CD4-positive, CD25-positive, alpha-beta regulatory T cell (primary cell): ENCODE measurements at places on chromosomes 3 and 15. TPM values are rescaled to one million over a fixed set of nuclear protein-coding genes. Genes with fewer than 3 reads are reported as not detected.

GRCh38 chr15:80242802-80243201, 9.2 kb downstream of the CTXND1 start:
- no peak for DNase-seq

Gene NEK10
- 0.54 TPM for polyA plus RNA-seq

DNA sequence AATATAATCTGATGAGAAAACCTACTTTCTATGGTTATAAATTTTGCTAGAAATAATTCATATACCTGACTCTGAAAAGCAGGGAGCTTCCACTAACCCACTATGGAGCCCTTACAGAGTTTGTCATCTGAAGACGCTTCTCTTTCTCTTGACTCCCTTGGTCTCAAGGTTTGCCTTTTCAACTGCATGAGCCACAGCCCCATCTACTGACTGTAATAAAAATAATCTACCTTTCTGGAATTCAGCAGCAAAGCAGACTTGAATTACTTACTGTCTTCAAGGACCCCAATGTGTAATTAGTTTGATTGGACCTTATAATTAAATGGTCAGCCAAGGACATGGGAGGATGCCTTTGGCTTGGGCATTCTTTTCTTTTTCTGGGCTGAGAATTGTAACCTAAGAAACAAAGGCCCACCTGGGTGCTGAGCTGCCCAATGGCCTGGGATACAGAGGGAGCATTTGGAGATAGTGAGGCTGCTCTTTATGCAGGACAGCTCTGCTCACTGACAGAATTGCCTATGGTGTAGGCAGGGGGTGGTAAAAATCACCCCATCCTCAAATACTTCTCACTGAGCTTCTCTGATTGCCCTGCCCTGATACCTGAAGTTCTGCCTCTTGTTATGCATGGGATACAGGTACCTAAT, 178.6 kb upstream of the TRIM42 start:
- no peak for DNase-seq

DNA sequence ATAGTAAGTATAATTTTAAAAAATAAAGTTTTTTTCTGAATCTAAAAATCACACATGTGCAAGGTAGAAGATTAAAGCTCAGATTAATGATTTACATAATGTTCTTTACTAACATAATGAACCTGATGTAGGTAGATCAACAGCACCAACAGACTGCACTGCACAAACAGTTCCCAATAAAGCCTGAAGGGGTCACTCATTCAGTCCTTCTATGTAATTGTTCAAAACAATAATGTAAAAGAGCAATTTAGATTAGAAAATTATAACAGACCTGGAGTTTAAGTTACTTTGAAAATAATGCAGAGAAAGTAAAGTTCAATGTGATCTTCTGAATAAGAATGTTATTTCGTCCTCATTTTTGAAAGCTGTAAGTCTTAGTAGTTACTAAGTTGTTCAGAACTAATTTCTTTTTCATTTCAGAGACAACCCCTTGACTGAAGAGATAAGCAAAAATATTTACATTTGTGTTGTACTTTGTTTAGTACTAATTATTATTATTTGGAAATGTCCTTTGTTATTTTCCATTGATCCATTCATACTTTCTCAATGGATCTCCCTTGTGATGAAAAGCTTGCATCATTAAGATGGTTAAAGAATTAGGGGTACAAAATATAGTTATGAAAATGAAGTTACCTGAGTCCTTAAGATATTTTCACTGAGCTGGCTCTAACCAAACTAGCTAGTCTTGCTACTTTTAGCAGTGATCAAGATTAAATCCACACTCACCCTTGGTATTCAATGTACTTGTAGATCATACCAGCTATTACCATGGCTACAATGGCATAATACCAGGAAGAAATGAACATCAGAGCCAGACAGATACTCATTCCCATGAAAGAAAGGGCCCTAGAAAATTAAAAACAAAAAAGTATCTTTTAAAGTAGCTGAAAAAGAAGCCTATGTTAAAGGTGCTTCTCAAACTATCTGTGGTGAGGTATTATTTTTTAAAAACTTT, 16.8 kb downstream of the EMC4 start:
- peak; percentile 14 for DNase-seq

Gene THRB
- not detected for polyA plus RNA-seq

DNA sequence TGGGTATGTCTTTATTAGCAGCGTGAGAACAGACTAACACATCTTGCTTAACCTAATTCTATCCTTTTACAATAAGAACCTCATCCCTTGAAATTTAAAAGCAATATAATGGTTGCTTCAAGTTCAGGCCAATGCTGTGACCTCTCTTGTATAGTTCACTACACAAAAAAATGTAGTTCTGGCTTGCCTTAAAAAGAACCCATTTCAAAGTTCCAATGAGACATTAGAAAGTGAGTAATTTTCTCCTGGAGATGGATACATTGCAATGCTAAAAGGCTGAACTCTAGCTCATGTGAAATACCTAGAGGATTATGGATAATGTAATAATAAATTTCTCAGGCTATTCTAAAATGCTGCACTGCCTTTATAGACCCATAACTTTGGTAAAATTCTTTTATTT, 47.8 kb downstream of the ATP13A4 start:
- DNase-seq, result no peak

- DNase-seq, result no peak
Measured at GRCh38 chr3:111592143-111592542, 3.0 kb downstream of the ZBED2 start.

- DNase-seq, result no peak
Measured at GRCh38 chr3:163048881-163049280, 1552.3 kb downstream of the OTOL1 start.

Gene TNFAIP8L3
- polyA plus RNA-seq, result not detected

DNA sequence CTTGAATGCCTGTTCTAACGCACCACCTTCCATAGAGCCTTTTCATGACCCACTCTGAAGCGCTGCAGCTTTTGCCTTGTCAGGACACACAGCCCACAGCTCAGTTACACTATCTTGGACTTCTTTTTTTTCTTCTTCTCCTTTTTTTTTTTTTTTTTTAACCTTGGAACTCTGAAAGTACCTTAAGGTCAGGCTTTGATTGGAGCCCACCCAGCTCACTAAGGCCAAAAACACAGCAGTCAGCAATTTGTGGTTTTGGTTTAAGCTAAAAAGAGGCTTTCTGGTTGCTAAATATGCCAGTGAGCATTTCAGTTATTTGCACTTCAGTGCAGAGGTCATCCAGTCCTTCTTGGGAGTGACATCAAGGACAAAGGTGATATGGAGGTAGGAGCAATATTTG, 1.7 kb downstream of the SLC25A20 start:
- no peak for DNase-seq

Gene STARD5
- polyA plus RNA-seq, result 4.0 TPM

DNA sequence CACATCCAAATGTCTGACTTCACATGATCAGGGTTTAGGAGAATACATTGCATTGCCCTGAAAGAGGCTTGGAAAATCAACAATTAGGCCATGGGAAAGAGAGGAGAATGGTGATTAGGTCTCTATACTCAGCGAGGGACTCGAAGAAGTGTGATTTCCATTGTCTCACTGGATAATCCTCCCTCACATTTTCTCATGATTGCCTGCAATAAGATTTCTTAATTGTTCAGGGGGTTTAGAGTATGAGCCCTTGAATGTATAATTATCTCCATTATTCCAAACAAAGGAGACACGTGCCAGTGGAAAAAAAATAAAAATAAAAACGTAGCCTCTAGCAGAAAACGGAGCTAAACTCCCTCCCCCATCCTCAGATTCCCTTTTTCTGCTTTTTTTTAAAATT, 173.2 kb downstream of the TPRG1 start:
- no peak for DNase-seq

DNA sequence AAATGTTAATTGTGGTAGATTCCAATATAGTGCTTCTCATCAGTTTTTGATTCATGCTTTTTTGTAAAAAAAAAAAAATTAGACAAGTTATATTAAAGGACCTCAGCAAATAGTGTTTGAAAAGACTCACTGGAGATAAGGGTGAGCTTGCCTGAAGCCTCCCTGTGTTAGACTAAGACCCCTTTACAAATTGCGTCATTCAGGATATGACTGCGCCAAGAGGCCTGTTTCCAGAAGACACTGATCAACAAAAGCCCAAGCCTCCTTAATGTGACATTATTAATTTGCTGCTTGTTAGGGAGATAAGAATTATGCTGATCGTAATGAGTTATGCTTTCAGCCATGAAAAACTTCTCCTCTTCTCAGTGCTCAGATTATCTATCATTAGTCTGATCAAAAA, 13.0 kb upstream of the DNAJC13 start:
- no peak for DNase-seq

- DNase-seq, result no peak
Measured at GRCh38 chr3:145411605-145412004, 749.4 kb downstream of the PLOD2 start.
